ENCODE measurements at places on chromosomes 5 and 9.
A peak's percentile ranks its signal among the peaks of the same experiment; 100 is the strongest.

- DNase-seq = no peak
Observed at GRCh38 chr5:77182367-77182766, 28.1 kb upstream of the PDE8B start.

DNA sequence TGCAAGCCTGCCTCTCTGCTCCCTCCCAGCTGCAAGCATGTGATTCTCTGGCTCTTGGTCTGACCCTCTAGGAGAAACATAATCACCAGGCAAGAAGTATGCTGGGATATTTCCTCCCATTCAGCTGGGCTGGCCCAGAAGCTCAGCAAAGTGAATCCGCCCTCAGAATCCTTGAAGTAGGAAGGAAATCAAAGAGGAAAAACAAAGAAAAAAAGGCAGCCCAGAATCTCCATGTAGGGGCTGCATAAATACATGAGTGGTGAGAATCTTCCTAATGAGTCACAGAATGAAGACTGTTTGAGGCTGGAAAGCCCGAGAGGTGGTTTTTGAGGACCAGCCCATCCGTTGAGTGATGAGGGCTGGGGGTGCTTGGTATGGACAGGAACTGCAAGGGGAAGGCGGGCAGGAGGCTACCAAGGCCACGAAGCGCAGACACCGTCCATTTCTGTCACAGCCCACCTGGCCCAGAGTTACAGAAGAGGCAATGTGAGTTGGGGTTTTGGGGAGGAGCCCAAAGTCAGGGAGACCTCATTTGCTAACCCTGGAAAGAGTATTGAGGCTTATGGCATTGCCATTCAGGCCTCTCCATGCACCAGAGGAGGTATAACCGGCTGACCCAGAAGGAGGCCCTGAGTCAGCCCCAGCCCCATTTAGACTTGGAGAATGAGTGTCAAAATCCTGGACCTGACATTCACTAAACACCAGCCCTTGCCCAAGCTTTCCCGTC is 33.4 kb upstream of the TGFBR1 start:
- DNase-seq = no peak

- DNase-seq = peak; percentile 9
Observed at GRCh38 chr9:31700252-31701045, 684.0 kb upstream of the ACO1 start.

GRCh38 chr5:64347309-64347708 is 158.5 kb upstream of the RGS7BP start:
- DNase-seq = no peak

DNA sequence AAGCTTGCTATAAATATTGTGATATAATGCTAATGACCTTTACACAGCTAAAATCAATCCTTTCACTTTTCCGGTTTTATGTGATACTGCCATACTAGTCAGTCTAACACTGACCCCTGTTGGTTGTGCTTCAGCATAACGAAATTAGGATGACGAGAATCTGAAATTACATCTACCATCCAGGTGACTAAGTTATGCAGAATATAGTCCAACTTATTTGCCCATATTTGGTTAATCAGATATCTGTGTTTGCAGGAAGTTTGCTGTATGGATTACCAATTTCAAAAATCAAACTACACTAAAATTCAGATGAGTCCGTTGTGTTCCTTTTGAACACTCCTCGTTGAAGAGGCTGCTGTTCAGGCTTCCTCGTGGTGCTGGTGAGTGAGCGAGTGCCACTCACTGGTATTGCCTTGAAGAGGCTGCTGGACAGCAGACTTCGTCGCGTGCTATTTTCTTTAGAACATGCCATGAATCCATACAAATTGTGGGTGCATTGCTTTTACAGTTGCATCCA is 32.5 kb downstream of the TENT4A start:
- peak; percentile 36 for DNase-seq

GRCh38 chr9:2602704-2603116 is 18.9 kb upstream of the VLDLR start:
- no peak for DNase-seq

DNA sequence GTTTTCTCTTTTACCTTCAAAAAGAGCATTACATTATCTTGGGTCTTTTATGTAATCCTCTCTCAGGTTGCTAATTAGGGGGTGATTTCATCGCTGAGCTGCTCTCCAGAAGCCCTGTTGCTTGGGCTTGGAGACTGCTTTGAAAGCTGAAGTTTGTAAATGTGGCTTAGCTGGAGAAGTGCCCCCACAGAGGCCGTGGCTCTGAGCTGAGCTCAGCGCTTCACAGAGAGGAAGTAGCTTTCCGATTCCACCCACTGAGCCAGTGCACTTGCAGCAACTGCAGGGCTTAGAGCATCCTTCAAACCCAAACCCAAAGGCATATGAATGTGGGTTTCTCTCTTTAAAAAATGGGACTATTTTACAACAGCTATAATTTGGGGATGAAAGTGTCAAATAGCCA is 13.7 kb upstream of the NXNL2 start:
- no peak for DNase-seq

GRCh38 chr9:115367780-115368525 is 250.0 kb upstream of the TNC start:
- no peak for DNase-seq

DNA sequence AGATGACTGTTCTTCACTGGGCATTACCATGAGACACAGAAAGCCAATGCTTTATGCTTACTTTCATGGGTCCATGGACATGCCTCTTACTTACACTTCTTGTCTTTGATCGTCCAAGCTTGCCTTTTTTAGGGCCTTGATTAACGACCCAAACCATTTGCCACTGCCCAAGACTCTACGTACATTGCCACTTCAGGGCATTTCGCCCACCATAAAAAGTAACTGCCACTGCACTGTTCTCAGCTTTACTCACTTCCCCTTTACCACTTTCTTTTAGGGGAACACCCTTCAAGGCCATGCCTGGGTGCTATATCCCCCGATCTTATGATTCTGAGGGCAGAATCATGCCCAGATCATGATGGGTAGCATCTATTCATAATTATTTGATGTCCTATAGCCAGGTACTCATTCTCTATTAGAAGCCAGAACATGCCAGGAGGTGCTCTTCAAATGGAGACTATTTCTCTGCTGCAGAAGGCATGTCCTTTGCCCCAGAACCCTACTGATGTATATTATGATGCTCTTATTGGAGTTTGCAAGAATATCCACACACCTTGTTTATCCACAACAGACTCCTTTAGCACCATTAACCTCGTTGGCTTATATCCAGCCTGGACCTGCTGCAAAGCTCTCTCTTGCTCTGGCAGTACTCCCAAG is 64.1 kb upstream of the RAD23B start:
- no peak for DNase-seq

- no peak for DNase-seq
Observed at GRCh38 chr9:130268521-130269211, 3.1 kb downstream of the HMCN2 start.

- DNase-seq = no peak
Observed at GRCh38 chr5:67013719-67014118, 182.9 kb downstream of the CD180 start.

- peak; percentile 85 for DNase-seq
Observed at GRCh38 chr9:112793213-112793810, 42.8 kb downstream of the SNX30 start.

- no peak for DNase-seq
Observed at GRCh38 chr9:119167267-119167666, 202.0 kb downstream of the BRINP1 start.

GRCh38 chr5:165282491-165282890 is 1777.1 kb downstream of the MAT2B start:
- DNase-seq = no peak

DNA sequence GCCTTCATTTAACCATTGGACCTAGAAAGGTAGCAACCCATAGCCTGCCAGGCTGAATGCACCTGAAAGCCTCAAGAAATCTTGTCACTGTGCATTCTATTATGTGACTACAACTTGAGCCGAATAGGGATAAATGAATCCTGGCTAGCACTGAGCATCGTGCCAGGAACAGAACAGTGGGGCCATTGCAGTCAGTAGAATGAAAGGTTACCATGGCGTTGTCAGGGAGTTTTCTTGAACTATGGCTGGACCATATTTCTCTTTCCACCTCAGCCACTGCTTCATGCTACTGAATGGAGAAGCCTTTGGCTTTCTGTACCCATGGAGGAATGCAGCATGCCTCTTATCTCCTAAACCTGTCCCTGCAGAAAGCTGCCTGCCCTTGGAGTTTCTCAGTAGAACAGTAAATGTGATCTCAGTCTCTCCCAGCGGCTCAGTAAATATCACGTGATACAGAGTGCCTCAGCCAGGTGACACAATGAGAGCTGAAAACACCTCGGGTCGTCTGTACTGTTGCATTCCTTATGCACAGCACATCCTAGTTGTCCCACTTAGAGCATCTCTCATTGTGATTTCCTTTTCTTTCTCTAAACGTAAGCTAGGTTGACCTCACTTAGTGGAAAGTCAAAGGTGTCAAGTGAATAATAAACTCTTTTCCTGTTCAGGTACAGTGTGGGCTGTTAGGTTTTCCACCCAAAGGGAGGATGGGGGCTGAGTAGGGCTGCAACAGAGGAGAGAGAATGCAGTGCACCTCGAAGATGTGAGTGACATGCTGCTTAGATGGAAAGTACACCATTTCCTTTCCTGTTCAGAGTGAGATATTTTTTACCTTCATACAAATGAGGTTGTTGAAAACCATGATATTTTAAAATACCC is 115.3 kb downstream of the MACIR start:
- no peak for DNase-seq

- DNase-seq = no peak
Observed at GRCh38 chr5:143245929-143246561, 157.4 kb downstream of the NR3C1 start.

- DNase-seq = no peak
Observed at GRCh38 chr5:58934629-58935097, 351.8 kb downstream of the RAB3C start.

DNA sequence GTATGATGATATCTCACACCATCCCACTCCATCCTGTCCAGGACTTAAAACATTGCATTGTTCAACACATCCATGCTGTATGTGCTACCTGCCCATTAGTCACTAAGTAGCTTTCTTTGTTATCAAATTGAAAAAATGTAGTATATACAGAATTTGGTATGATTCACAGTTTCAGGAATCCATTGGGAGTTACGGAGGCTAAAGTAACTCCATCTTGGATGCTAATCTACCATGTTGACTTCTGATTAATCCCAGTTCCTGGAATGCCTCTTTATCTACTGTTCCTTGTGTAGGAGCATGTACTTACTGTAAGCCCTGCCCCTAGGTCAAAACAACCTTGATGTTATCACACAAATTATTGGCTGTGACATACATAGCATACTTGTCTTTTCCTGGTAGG is 38.9 kb upstream of the FOXB2 start:
- no peak for DNase-seq

- no peak for DNase-seq
Observed at GRCh38 chr9:137774775-137775386, 102.7 kb upstream of the CACNA1B start.

GRCh38 chr5:147554261-147554817 is 44.5 kb upstream of the DPYSL3 start:
- DNase-seq = no peak

- no peak for DNase-seq
Observed at GRCh38 chr9:37311938-37312708, 110.4 kb upstream of the GRHPR start.

DNA sequence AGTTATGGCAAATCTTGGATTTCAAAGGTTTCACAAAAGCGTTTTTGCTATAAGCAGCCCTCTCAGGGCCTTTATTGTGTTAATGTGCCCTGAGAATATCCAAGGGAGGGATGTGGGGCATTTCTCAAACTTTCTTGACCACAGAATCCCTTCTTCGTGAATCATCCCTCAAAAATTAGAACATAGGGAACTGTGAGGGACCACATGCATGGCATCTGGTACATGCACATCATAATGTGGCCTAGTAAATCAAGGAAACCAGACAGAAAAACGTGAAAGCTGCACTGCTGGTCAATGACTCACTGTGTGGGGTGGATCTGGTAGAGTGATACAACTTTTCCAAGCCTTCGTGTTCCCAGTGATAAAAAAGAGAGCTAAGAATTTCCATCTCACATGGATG is 22.4 kb downstream of the DDX31 start:
- no peak for DNase-seq

- no peak for DNase-seq
Observed at GRCh38 chr5:163626904-163627434, 121.5 kb downstream of the MAT2B start.
